Amniotic stem cell (primary cell): ENCODE measurements at places on chromosomes 4 and X.

GRCh38 chrX:1442724-1443367, 9.9 kb downstream of the ASMTL start:
- no peak for DNase-seq

- peak; percentile 0 for DNase-seq
These were observed 109.8 kb upstream of the HPGD start for GRCh38 chr4:174631901-174632758.

DNA sequence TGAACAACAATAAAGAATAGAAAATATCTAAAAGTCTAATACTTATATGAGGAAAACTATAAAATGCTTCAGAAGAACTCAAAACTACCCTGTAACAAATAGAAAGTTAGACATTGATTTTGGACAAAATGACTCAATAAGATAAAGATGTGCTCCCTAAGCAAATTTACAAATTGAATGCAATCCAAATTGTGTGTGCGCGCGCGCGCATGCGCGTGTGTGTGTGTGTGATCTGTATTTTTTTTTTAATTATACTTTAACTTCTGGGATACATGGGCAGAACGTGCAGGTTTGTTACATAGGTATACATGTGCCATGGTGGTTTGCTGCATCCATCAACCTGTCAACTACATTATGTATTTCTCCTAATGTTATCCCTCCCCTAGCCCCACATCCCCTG, 320.8 kb upstream of the INTU start:
- no peak for DNase-seq

- no peak for DNase-seq
These were observed 15.4 kb downstream of the AMTN start for GRCh38 chr4:70533791-70534190.

- DNase-seq, result no peak
These were observed 17.0 kb upstream of the NELFA start for GRCh38 chr4:2025817-2026216.

DNA sequence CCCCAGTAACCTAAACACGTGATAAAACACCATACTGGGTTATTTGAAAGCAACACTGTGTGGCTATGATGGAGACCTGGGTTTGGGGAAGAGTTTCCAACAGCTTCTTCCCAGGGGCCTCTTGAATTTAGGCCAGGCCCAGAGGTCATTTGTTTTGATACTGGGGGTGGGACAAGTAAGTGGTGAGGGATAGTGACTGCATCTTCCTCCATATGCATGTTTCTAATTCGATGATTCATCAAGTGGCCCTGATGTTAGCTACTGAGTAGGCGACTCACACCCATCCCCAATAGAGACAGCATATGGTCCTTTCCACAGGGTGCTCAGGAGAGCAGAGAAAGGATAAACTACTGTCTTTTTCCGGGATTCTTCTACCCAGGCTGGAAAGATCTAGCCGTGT, 2.7 kb downstream of the NDP start:
- no peak for DNase-seq

DNA sequence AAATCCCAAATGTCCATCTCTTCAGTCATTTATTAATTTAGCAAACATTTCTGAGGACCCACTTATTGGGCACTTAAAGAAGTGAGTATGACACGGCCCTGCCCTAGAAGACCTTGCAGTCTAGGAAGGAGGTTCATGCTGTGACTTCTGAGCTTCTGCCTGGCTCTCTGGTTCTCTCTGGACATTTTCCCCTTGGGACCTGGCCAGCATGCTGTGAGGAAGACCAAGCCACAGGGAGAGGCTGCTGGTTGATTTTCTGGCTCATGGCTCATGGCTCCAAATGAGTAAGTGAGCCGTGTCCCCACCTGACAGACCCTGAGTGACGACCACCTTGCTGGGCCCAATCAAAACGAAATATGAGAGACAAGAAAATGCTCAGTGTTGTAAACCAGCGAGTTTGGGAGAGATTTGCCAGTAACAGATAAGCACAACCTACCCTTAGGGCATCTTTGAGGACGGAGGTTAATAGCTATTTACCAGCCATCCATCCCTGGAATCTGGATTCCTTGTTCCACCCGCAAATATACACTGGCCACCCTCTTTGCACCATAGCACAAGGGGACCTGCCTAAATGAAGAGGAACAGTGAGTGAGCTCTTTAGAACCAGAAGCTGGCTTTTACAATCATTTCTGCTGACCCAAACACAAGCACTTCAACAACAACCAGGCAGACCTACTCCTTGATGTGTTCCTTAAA, 876 bp downstream of the MPP1 start:
- DNase-seq, result no peak

- no peak for DNase-seq
These were observed 106.8 kb downstream of the STOX2 start for GRCh38 chr4:184011826-184012380.

DNA sequence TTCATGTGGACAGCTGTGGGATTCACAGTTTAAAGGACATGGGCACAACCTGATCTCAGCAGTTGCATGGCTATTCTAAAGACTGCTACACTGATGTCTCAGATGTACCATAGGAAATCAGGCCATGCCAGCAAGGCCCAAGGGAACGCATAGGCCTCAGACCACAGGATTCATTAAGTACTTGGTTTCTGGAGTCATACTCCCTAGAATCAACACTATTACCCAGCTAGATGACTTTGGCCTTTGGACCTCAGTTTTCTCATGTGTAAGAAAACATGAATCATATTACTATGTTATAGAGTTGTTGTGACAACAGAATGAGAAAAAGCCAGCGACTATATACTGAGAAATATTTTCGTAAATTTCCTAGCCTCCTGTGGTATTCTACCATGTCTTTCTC, 67.9 kb downstream of the NHS start:
- no peak for DNase-seq

DNA sequence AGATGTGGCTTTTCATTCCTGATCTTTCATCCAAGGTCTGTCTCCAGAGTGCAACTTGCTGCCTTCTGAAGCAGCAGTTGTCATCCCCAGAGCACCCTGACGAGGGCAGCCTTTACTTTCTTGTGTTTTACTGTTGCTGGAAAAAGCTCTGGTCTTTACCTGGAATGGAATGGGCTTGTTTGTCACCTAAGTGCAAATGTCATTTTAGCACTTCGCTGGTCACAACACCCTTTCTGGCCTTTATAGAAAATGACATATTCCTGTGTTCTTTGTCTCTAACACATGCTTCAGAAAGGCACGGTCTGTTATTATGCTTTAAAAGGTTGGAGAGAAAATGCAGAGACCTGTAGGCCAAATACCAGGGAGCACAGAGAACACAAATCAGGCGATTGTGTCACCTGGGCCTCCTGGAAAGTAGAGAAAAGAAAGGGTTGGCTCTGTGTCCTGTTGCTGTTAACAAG, 332.7 kb upstream of the IGFBP7 start:
- no peak for DNase-seq

DNA sequence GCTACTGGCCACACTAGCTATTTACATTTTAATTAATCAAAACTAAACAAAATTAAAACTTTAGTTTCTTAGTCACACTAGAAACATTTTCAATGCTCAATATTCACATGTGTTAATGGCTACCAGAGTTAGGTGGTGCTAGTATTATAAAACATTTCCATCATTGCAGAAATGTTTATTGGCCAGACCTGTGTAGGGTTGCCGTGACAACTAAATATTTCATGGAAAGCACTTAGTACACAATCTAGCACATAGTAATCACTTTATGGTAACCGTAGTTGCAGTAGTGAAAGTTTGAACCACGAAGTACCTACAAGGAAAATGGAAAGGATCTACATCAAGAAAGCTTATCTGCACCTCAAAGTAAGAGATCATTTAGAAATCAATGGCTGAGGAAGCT, 95.9 kb downstream of the HS6ST2 start:
- no peak for DNase-seq
